ENCODE measurements at places on chromosomes 5 and 9. TPM values are rescaled to one million over a fixed set of nuclear protein-coding genes. Genes with fewer than 3 reads are reported as not detected.

- peaks cover 86% of the 10 kb centered on the region for H3K4me1 ChIP-seq
- H3K4me3 ChIP-seq: peak overlapping the region; percentile 55
- H3K27me3 ChIP-seq: no peaks in the 10 kb centered on the region
- peaks cover 23% of the 10 kb centered on the region for H3K36me3 ChIP-seq
Measured at GRCh38 chr9:131406563-131407436, 12.9 kb downstream of the PRRC2B start.

MARVELD2 gene
- 0.23 TPM for total RNA-seq

SLC6A18 gene
- not detected for total RNA-seq

DNA sequence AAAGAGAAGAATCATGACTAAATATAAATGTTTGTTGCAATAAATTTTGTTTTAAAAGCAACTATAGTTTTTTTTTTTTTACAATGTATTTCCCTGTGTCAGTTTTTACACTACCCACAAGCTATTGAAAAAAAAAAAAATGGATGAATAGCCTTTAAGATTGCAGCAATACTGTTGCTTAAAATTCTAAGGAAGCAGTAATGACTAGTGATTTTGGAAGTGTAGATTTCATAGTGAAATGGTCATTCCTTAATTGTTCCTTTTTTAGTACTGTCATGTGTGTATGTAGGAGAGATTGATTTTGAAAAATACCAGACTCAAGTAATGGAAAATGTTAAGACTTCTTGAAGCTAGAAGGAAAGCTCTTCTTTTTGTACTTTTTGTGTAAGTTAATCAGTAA lies 53.1 kb downstream of the NDUFS4 start:
- H3K4me3 ChIP-seq: no peak overlapping the region
- no peak overlapping the region for H3K27ac ChIP-seq
- DNase-seq: no peak
- H3K4me1 ChIP-seq: no peaks in the 10 kb centered on the region
- no peaks in the 10 kb centered on the region for H3K27me3 ChIP-seq

DBH gene
- not detected for total RNA-seq

DNA sequence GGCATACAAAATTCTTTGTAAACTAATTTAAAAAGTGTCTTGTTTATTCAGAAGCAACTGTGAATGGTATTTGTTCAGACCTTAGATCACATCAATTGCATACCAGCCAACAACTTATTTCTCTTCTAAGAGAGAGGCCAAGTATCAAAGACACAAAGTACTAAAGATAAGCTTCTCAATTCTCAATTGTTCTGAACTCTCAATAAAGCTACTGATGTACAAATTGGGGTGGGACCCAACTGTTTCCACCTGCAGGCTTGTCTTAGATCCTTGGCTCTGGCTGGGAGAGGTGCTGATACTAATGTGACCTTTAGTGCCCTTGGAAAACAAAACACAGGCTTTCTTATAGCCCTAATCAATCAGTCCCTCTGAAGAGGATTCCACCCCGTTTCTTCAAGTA lies 22.1 kb downstream of the XRCC4 start:
- no peaks in the 10 kb centered on the region for H3K4me1 ChIP-seq
- H3K27me3 ChIP-seq: no peaks in the 10 kb centered on the region
- no peak for DNase-seq
- H3K36me3 ChIP-seq: peaks cover 4% of the 10 kb centered on the region
- no peak overlapping the region for H3K27ac ChIP-seq

DNA sequence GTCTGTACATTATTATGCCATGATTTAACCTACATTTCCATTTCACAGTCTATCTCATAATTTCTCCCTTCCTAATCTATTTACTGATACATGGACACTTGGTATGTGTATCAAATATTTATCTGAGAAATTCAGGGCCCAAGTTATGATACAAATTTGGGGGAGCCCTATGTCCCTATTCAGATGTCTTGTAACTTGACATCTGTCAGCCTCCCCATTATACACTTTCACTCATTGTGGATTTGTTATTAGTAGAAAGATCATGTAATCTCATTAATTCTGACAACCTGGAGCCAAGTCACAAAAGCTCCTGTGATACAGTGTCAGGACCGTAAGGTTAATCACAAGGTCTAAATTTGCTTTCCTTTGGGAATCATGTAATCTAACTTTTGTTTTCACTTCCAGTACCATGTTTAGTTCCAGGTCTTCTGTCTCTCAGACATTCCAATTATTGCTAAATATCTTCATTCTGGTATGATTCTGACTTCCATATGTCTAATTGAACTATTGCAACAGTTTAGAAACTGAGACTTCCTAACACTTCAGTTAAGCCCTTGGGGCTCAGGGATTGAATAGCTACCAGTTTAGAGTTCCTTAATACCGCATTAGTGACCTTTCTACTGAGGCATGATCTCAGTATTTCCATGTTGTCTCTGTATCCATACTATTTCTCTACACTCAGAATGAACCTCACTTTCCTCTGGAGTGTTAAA lies 182.9 kb upstream of the NUDT12 start:
- H3K27me3 ChIP-seq: no peaks in the 10 kb centered on the region
- H3K4me1 ChIP-seq: no peaks in the 10 kb centered on the region
- no peak for DNase-seq
- no peaks in the 10 kb centered on the region for H3K36me3 ChIP-seq
- no peak overlapping the region for H3K27ac ChIP-seq

DNA sequence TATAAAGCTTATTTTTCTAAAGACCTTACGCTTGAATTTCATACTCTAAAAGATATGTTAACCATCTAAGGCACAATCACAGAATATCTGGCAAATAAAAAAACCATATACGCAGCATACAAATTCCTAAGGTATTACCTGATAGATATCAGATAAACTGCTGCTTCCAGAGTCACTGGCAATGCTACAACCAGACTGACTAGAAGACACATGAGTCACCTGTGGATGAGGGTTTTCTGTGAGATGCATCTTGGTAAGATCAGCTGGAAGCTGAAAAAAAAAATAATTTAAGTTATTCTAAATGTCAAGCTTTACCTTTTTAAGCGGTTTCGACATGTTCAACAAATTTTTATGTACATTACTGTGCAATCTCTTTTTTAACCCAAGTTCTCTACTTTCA lies 113.8 kb downstream of the RAPGEF6 start:
- H3K36me3 ChIP-seq: peaks cover 30% of the 10 kb centered on the region
- peaks cover 25% of the 10 kb centered on the region for H3K4me1 ChIP-seq
- DNase-seq: no peak
- no peak overlapping the region for H3K4me3 ChIP-seq

GRCh38 chr5:83925955-83926337 lies 205.3 kb upstream of the HAPLN1 start:
- no peak overlapping the region for H3K27ac ChIP-seq
- no peak overlapping the region for H3K4me3 ChIP-seq
- no peaks in the 10 kb centered on the region for H3K4me1 ChIP-seq
- H3K36me3 ChIP-seq: no peaks in the 10 kb centered on the region
- no peak for DNase-seq

SPINK13 gene
- not detected for total RNA-seq

GRCh38 chr9:120941046-120941770 lies 14.6 kb upstream of the TRAF1 start:
- H3K27me3 ChIP-seq: peaks cover 9% of the 10 kb centered on the region
- H3K4me1 ChIP-seq: peaks cover 18% of the 10 kb centered on the region
- H3K4me3 ChIP-seq: no peak overlapping the region
- no peaks in the 10 kb centered on the region for H3K36me3 ChIP-seq
- no peak for DNase-seq

NTRK2 gene
- total RNA-seq: 2.3 TPM

- H3K27me3 ChIP-seq: no peaks in the 10 kb centered on the region
- peaks cover 10% of the 10 kb centered on the region for H3K4me1 ChIP-seq
- H3K4me3 ChIP-seq: no peak overlapping the region
- no peak for DNase-seq
Measured at GRCh38 chr9:121328876-121329681, 41.0 kb downstream of the STOM start.

DNA sequence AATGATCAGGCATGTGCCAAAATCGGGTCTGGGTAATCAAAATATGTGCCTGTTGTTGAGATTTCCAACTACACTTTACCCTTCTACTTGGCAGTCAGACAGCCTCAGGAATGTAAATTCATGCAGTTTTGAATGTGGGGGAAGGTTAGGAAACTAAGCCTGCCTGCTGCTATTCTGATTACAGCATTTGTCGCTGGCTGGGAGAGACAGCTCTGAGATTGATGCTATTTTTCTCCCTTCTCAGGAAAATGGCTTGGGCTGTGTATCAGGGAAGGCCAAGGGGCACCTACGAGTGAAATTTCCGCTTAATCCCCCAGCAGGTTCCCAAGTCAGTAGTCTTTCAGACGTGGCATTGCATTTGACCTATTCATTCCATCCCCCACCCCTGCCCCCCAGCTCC lies 3.6 kb upstream of the RGS7BP start:
- no peaks in the 10 kb centered on the region for H3K4me1 ChIP-seq
- DNase-seq: no peak
- H3K27me3 ChIP-seq: peaks cover 23% of the 10 kb centered on the region
- no peak overlapping the region for H3K4me3 ChIP-seq

MARCOL gene
- total RNA-seq: not detected

DNA sequence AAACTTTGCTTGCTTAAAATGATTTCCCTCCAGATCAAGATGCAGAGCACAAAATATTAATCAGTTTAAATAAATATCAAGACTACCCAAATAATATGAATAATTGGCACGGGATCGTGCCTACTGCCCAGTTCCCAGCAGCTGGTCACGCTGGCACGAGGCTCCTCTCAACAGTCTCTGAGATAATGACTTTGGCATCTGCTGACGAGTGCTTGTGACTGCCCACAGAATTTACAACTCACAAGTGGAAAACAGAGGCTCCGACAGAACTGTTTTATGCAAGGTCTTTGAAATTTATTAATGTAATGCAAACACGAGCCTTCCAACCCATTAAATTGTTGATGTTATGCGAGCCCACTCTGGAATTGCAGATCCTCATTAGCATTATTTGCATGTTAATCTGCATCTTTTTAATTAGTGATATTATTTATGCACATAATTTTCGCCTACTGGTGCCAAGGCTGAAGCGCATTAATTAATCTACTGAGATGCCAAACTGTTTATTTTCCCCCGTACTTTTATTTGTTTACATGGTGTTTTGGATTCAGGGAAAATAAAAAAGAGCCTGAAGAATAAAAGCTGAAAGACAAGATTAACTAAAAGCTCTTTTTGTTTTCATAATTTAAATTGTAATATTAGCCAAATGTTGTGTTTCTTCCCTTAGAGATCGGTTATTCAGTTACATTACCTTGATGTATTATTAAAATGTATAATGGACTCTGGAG lies 369.3 kb upstream of the IRX1 start:
- no peak overlapping the region for H3K27ac ChIP-seq
- no peaks in the 10 kb centered on the region for H3K36me3 ChIP-seq
- DNase-seq: no peak
- no peak overlapping the region for H3K4me3 ChIP-seq
- no peaks in the 10 kb centered on the region for H3K4me1 ChIP-seq
- no peaks in the 10 kb centered on the region for H3K27me3 ChIP-seq

DNA sequence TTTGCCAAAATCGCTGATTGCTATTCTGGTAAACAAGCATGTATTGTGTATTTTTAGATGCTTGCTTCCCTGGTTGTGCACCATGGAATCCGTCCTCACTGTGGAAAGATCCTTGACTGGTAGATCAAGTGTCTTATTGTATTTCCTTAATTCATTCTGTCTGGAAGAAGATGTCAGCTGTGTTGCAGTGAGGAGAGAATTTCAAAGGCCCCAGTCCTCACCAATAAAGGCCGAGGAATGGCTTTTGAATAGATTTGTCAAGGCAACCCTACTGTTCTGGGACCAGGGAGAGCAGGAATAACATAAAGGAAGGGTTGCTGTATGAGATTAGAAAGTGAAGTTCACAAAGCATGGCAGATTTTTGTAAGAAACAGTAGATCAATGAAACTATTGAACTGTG lies 36.2 kb upstream of the POU5F2 start:
- H3K4me1 ChIP-seq: no peaks in the 10 kb centered on the region
- H3K4me3 ChIP-seq: no peak overlapping the region
- DNase-seq: no peak
- H3K36me3 ChIP-seq: peaks cover 14% of the 10 kb centered on the region

PCDHGC3 gene
- total RNA-seq: not detected

GRCh38 chr9:136575626-136576268 lies 29.9 kb upstream of the NOTCH1 start:
- no peak overlapping the region for H3K27ac ChIP-seq
- peaks cover 2% of the 10 kb centered on the region for H3K4me1 ChIP-seq
- no peak overlapping the region for H3K4me3 ChIP-seq
- no peaks in the 10 kb centered on the region for H3K36me3 ChIP-seq
- DNase-seq: no peak
- no peaks in the 10 kb centered on the region for H3K27me3 ChIP-seq

DNA sequence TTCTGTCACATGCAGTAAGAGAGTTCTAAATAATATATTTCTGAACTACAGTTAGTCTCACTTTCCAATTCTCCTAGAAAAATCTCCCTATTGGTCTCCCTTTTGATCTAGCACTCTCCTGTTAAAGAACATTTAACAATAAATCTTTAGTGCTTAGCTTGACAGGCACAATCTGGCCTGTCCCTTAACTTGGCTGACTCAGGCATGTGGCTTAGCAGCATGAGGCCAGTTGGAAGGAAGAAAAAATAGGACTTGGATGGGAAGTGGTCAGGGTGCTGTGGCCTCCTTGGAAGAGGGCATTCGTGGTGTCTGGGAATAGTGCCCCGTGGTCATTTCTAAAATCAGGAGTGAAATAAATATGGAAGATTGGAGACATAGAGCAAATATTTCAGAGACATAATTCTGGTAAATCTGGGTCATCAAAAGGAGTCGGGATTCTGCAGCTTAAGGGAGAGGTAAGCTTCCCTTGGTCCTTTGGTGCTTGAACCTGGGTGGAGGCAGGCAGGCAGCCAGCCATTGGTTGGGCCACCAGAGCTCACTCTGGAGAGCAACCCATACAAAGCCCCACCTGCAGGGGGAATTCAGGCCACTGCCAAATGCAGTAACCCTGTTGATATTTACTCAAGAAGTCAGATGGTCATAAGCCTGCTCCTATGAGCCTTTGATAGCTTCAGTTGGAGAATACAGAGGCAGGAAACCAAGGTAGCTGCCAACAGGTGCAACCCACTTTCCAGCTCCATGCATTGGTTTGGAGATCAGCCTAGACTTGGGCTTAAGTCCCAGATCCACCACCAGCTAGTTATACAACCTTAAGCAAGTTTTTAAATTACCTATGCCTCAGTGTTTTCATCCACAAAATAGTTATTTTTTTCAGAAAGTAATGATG lies 28.8 kb upstream of the TLE4 start:
- DNase-seq: no peak
- H3K4me3 ChIP-seq: no peak overlapping the region
- no peaks in the 10 kb centered on the region for H3K27me3 ChIP-seq
- H3K27ac ChIP-seq: no peak overlapping the region
- no peaks in the 10 kb centered on the region for H3K36me3 ChIP-seq

- H3K4me3 ChIP-seq: no peak overlapping the region
- no peak for DNase-seq
- peaks cover 25% of the 10 kb centered on the region for H3K27me3 ChIP-seq
- H3K36me3 ChIP-seq: no peaks in the 10 kb centered on the region
- H3K4me1 ChIP-seq: peaks cover 7% of the 10 kb centered on the region
Measured at GRCh38 chr9:88005240-88005639, 30.9 kb upstream of the CDK20 start.

Measured in activated CD4-positive, alpha-beta memory T cell treated with anti-CD3 and anti-CD28 coated beads, Interleukin-2, amount 10 ng/mL, durations not matched to agents 7 days and 5 days (primary cell).